ENCODE measurements at places on chromosomes 4 and X.

DNA sequence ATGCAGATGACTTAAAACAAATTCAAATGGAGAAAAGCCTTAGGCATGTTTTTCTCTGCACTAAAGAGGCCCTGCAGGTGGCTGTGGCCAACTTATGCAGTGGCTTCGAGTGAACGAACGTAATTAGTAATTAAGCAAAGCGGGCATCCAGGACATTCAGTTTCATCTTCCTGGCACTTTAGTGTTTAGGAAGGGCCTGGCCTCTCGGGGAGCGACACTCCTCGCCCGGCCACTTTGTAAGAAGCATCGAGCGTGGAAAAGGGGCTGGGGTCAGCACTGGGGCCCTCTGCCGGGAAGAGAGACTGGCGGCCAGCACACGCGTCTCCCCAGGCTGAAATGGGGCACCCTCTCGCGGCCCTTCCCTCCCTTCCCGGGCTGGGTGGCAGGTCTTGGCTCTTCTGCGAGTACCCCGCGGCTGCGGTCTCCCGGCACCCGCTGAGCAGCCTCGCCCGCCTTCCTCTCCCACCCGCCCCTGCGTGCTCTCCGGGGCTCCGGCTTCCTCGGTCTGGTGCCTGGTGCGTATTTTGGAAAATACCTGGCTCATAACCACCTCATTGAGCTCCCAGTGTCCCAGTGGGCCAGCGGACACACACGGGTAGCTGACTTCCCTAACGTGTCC, 677 bp upstream of the CYP4V2 start:
- peaks cover 24% of the 10 kb centered on the region for H3K4me1 ChIP-seq
- H3K27ac ChIP-seq = peak overlapping the region; percentile 50
- H3K36me3 ChIP-seq = peaks cover 5% of the 10 kb centered on the region

DNA sequence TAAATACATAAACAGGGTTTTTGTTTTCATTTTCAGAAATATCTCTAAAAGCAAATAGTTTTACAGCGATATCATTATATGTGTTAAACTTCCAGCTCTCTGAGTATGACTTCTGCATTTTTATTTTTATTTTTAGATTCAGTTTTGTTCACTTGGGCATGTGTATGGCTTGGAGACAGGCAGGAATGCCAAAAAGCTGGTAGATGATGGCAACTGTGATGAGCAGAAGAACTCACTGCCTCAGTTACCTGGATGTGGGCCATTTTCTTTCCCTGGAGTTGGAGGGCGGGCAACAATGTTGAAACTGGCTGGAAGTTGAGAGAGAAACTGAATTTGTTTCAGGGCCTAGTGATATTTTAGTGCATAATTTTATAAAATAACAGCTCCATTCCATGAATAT, 266.4 kb downstream of the ARHGAP24 start:
- no peak overlapping the region for H3K4me3 ChIP-seq
- no peaks in the 10 kb centered on the region for H3K36me3 ChIP-seq
- no peak for DNase-seq
- H3K27me3 ChIP-seq = no peaks in the 10 kb centered on the region
- no peak overlapping the region for H3K27ac ChIP-seq

DNA sequence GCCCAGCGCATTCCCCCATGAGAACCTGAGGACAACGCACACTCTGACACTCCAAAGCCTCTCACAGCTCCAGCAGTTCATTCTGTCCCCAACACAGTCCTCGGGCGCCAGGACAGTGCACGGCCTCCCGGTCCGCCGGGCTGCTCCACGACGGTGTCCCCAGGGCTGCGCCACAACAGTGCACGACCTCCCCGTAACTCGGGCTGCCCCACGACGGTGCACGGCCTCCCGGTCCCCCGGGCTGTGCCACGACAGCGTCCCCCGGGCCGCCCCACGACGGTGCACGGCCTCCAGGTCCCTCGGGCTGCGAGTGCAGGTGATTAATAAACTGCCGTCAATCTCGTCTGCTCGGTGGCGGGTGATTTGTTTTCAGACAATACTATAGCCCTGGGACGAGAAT, 585.1 kb upstream of the FRG1 start:
- H3K4me1 ChIP-seq = no peaks in the 10 kb centered on the region
- DNase-seq = no peak
- H3K27ac ChIP-seq = no peak overlapping the region
- H3K27me3 ChIP-seq = no peaks in the 10 kb centered on the region
- no peak overlapping the region for H3K4me3 ChIP-seq
- no peaks in the 10 kb centered on the region for H3K36me3 ChIP-seq

DNA sequence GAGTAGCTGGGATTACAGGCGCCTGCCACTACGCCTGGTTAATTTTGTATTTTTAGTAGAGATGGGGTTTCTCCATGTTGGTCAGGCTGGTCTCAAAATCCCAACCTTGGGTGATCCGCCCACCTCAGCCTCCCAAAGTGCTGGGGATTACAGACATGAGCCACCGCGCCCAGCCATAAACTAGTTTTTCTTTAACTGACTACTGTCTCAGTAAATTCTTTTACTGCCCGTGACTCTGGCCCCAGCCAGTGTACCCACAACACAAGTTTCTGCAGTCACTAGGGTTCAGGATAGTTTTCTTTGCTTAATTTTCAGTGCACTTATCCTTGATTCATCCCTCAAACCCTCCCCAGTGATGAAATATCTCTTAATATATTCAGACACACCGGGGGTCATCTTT, 8.3 kb downstream of the SHROOM2 start:
- H3K27me3 ChIP-seq = peaks cover 19% of the 10 kb centered on the region
- no peaks in the 10 kb centered on the region for H3K4me1 ChIP-seq
- no peaks in the 10 kb centered on the region for H3K36me3 ChIP-seq
- no peak for DNase-seq
- H3K4me3 ChIP-seq = no peak overlapping the region

DNA sequence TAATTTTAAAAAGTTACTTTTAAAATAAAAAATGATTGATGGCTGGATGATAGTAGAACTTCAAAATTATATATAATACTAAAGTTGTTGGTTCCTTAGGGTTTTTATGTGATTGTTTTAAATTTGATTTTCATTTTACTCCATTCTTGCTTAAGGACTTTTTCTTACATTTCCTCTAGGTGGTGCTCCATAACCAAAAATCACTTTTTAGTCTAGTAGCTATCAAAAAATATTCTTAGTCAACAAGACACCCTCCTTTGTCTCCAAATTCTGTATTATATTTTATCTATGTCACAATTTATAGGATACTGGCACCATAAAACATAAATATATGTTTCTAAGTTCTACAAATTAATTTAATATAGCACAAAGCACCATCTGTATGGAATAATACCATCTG, 67.2 kb upstream of the BRWD3 start:
- no peaks in the 10 kb centered on the region for H3K4me1 ChIP-seq
- no peak overlapping the region for H3K27ac ChIP-seq
- H3K4me3 ChIP-seq = no peak overlapping the region
- no peaks in the 10 kb centered on the region for H3K36me3 ChIP-seq
- no peaks in the 10 kb centered on the region for H3K27me3 ChIP-seq

- no peak for DNase-seq
- no peaks in the 10 kb centered on the region for H3K27me3 ChIP-seq
- no peaks in the 10 kb centered on the region for H3K36me3 ChIP-seq
- no peaks in the 10 kb centered on the region for H3K4me1 ChIP-seq
Observed at GRCh38 chr4:122131562-122132157, 20.5 kb upstream of the BLTP1 start.

DNA sequence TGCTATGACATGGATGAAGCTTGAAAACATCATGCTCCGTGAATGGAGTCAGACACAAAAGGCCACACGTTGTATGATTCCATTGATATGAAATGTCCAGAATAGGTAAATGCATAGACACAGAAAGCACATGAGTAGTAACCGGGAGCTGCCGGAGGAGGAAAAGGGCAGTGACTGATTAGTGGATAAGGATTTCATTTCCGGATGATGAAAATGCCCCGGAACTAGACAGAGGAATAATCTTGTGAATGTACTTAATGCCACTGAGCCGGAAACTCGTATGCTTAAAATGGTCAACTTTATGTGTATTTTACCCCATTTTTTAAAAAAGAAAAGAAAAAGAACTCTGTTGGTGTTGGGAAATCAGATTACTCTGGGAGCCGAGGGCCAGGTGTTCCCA, 112.7 kb upstream of the FAM9B start:
- no peaks in the 10 kb centered on the region for H3K27me3 ChIP-seq
- H3K27ac ChIP-seq = no peak overlapping the region
- no peaks in the 10 kb centered on the region for H3K4me1 ChIP-seq
- no peak for DNase-seq
